ENCODE measurements at places on chromosomes 2 and 18. TPM values are rescaled to one million over a fixed set of nuclear protein-coding genes. Genes with fewer than 3 reads are reported as not detected.
A peak's percentile ranks its signal among the peaks of the same experiment; 100 is the strongest.

The APCDD1 gene
- total RNA-seq = not detected

The FAM228A gene
- total RNA-seq = not detected

DNA sequence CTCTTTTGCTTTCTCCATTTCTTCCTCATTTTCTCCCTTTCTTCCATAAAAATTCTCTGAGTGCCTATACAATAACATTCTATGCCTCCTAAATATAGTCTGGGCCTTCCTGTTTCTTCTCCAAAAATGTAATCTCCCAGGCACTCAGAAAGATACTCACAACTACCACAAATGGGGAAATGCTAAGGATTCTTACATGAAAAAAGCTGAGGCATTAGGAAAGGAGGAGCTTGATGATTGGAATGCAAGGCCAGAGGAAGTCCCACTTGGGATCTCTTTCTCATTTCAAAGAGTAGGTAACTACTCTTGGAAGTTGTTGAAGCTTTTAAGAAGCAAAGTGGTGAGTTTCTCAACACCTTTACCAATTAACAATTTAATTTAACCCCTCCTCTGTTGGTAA is 3.4 kb downstream of the VSNL1 start:
- DNase-seq = no peak

DNA sequence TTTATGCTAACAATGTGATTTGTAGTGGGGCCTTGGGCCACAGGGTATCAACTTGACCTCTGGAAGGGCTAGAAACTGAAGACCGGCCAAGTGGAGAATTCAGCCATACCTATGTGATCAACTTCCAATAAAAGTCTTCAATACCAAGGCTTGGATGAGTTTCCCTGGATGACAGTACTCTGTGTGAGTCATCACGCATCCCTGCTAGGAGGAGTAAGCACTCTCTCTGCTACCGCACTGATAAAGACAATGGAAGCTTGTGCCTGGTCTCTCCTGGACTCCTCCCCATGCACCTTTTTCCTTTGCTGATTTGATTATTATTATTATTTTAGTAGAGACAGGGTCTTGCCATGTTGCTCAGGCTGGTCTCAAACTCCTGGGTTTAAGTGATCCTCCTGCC is 58.1 kb downstream of the SKA1 start:
- DNase-seq = no peak

DNA sequence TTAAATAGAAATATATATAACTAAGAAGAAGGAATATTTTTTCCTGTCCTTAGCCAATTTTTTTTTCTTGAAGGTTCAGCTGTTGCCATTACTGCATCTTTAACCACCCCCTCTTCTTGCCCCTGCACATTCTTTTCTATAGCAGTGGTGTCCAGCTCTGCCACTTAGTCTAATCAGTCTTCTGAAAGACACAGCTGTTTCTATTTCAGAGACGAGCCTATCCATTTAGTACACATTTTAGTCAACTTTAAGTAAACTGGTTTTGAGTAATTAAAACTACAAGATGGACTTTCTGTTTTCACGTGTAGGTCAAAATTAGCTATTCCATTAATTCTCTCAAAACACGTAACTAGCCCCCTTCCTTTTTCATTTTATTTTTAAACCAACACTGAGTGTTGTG is 21.0 kb downstream of the SPOPL start:
- DNase-seq = no peak

GRCh38 chr2:234939996-234940395 is 11.8 kb upstream of the SH3BP4 start:
- DNase-seq = no peak

The ARHGAP25 gene
- 37.8 TPM for total RNA-seq

GRCh38 chr2:129957891-129958290 is 21.6 kb upstream of the RAB6C start:
- DNase-seq = no peak

DNA sequence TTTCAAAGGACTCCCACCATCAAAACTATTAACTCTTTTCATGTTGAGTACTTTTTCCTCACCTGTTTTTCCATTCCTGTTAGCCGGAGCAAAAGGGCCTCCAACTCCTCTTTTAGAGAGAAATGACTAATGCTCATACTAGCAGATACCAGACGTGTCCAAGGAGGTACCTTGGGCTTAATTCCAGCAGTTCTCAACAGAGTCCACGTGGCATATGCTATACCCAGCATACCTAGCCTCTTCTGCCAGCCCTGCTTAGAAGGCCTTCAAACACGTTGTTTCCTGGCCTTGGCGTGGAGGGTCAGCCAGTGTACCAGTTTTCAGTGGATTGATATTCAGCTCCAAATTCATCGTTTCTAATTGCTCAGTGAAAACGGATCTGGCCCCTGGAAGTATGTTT is 123.9 kb downstream of the MGAT5 start:
- no peak for DNase-seq

- no peak for DNase-seq
These were observed 583.1 kb downstream of the XIRP2 start for GRCh38 chr2:167471332-167471731.

DNA sequence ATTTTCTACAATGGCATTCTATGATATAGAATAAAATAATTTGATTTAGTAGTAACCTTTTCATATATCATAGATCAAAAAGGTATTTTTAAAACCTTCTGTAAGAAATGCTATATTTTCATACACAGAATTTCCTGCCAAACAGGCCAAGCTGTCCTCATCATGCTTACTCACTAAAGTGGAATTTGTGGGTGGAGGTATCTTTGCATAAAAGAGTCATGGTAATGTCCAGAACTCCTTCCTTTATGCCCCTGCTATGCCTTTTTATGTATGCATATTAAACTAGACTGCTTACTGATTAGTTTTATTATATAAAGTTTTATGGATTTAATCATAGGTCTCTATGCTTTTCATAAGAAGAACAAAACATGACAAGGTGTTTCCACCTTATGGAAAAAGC is 27.5 kb upstream of the MARCHF7 start:
- no peak for DNase-seq

DNA sequence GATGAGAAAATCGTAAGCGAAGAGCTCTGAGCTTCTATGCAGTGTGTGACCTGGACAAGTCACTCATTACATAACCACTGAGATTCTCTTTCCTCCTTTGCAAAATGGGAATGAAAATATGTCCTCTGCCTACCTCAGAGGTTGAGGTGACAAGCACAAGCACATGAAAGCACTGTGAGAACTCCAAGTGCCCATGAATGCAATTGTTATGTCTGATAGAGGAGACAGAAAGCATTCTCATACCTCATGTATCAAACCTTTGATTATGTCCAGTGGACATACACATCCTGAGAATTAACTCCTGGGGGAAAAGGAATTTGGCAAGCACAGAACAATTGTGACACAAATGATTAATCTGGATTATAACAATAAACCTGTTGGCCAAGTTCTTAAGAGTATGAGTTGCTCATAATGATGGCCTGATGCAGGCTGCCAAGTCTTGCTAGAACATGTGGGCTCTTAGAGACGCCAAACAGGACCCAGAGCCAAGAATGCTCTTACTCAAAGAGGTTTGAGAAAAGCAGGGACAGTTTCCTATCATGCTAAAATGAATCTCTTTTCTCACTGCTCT is 8.5 kb upstream of the RMDN2 start:
- DNase-seq = no peak

DNA sequence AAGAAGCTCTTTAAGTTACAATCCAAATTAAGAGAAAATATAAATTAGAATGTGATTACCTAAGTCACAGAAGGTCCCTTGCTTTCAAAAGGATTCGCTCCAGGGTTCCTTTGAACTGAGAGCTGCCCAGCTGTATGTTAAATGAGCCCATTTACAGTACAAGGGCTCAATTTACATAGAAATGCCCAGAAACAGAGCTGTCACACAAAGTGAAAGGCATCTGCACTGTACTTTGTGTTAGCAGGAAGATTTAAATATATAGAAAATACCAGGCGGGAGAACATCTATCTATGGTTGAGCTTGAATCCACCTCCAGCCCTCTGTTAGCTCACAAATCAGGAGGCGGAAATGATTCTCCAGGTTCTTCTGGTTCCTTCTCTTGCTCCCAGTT is 272.9 kb downstream of the PAX3 start:
- DNase-seq = no peak

GRCh38 chr2:128789776-128790455 is 471.2 kb upstream of the HS6ST1 start:
- DNase-seq = no peak

The FEV gene
- total RNA-seq = not detected

GRCh38 chr2:85179541-85179940 is 46.3 kb downstream of the TCF7L1 start:
- no peak for DNase-seq

DNA sequence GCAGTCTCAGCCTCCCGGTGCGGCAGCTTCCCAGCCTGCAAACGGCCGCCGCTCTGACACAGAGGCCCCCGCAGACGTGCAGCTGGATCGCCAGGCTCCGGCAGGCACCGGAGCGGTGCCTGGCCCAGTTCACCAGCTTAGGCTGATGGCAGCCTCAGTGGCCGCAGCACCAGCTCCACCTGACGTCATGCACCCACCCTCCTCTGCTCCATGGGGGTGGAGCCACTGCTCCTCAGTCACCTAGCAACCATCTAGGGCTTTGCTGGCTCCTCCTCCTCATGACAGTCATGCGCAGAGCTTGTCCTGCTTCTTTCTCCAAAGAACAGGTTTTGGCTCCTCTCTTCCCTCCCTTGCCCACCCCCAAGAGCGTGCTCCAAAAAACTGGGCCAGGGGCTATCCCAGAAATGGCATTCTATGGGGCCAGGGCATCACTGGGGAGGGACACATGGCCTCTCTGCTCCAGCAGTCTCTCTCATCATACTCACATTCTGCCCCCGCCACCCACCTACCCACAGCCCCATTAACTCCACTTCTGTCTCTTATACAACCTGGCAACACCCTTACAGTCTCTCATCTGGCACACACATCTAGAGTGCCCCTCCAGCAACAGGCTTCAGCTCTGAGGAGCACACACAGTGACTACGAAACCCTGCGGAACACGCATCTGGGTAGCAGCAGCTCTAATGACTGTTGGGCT is 5.5 kb downstream of the DCTN1 start:
- DNase-seq = no peak

DNA sequence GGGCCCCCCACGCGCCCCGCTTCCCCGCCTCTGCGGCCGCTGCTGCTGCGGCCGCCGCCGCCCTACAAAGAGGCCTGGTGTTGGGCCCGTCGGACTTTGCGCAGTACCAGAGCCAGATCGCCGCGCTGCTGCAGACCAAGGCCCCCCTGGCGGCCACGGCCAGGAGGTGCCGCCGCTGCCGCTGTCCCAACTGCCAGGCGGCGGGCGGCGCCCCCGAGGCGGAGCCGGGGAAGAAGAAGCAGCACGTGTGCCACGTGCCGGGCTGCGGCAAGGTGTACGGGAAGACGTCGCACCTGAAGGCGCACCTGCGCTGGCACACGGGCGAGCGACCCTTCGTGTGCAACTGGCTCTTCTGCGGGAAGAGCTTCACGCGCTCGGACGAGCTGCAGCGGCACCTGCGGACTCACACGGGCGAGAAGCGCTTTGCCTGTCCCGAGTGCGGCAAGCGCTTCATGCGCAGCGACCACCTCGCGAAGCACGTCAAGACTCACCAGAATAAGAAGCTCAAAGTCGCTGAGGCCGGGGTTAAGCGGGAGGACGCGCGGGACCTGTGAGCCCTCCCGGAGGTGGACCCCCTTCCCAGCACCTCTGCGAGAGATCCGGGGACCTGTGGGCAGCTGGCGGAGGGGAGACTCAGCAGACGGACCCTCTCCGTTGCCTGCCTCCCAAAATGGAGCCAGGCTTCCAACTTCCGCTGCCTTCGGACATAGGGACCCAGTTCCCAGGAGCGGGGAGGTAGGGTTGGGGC is 1.9 kb downstream of the SP5 start:
- peak; percentile 75 for DNase-seq

GRCh38 chr2:70068119-70068518 is 19.2 kb upstream of the PCBP1 start:
- no peak for DNase-seq

The ABCG5 gene
- total RNA-seq = not detected

DNA sequence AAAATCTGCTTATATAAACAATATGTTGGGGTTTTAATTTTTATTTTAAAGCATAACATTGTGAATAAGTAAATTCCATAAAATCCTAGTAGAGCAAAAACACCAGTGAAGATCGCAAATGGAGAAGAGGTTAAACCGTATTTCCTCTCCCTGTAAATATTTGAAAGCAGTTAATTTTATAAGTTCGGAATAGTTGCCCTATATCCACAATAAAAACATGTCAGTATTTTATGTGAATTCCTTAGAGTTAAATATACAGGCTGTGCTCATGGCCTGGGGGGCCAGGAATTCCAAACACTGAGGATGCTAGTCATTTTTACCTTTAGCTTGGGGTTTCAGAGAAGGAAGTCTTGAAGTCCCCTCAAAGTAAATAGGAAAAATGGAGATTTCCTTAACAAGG is 135.0 kb downstream of the FIGN start:
- DNase-seq = no peak

The HOXD3 gene
- total RNA-seq = not detected

DNA sequence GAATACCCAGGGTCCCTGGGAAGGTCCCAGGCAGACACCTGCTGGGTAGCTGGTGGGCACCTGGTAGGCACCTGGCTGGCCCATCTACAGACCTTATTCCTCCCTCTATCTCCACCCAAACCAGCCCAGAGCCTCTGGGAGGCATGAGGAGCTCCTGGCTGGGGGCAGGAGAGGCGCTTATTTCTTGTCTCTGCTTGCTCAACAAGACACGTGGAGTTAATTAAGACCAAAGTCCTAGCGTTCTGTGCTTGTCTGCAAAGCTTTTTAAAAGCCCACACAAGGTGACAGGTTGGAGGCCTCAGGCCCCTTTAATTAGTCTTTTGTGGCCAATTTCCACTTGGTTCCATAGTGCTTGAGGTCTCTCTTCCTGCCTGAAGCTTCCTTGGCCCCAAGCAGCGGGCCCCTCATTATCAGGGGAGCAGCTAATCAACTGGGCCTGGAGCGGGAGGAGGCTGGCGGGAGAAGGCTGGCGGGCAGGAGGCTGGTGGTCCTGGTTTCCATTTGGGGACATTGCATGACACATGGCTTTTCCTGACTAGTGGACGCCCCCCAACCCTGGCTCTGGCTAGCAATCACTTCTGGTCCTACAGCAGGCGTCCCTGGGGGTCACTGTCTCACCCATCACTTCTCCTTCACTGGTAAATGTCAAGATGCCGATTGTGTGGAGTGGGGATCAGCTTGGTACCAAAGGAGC is 65.4 kb upstream of the HDAC4 start:
- no peak for DNase-seq

GRCh38 chr2:69979902-69980807 is 18.7 kb upstream of the ASPRV1 start:
- no peak for DNase-seq

DNA sequence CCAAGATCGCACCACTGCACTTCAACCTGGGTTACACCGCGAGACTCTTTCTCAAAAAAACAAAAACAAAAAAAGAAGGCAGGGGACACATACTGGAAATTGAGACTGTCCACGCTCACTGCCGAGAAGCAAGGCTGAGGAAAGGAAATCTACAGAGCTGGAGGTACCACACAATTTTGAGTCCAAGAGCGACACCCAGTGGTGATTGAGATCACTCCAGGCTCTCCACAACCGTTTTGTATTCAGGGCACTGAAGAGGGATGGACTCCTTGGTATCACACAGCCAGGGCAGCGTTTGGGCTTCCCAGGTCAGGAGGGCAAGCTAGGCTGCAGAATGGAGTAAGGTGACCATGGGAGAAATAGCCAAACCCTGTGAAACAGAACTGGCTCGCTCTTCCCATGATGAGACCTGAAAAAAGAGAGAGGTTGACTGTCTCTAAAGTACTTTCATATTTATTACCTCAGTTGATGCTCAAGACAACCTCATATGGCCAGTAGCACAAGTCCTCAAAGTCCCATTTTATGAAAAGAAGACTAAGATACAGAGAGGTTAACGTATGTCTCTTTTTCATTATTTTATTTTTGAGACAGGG is 74.5 kb upstream of the YPEL5 start:
- DNase-seq = peak; percentile 89

The PIEZO2 gene
- not detected for total RNA-seq

All from activated CD4-positive, alpha-beta T cell treated with anti-CD3 and anti-CD28 coated beads, Interleukin-2, amount 10 ng/mL, durations not matched to agents 24 days and 14 days (primary cell).